ENCODE measurements at places on chromosomes 6 and 20.

DNA sequence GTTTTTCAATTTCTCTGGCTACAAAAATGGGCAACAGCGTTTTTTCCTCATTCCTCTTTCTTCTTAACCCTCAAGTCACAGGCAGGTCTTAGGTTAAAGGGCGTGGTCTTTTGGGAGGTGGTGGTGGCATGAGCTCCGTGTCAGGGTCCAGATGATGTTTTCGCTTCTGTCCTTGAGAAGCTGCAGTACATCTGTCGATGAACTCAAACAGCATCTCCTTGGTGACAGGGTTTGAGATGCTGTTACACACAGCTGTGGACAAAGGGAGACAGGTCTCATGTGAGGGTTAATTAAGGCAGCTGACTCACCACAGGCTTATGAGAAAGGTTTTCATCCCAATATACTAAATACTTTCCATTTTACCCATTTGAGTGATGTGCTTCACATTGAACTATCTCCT, 350.8 kb downstream of the RNGTT start:
- DNase-seq = no peak

DNA sequence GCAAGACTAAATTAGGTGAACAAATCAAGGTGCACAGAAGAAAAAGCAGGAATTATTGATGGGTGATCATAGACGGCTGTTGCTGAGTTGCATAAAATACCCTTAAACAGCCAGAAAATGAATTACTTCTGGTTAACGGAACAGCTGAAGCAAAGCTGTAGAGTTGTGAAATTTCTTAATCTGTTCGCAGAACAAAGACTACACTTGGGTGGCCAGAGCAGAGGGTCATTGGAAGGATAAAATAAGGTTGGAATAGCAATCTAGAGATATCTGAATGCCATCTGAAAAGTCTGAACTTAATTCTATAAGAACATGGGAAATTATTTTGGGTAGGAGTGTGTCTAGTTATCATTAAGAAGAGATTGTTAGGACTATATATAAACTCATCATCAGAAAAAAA, 339.1 kb upstream of the RSPO3 start:
- no peak for DNase-seq

- DNase-seq = no peak
Observed at GRCh38 chr20:11702721-11703518, 214.8 kb upstream of the BTBD3 start.

GRCh38 chr20:46458866-46459750, 52.7 kb upstream of the ELMO2 start:
- DNase-seq = no peak

- no peak for DNase-seq
Observed at GRCh38 chr6:165644586-165645266, 18.3 kb downstream of the PDE10A start.

- DNase-seq = no peak
Observed at GRCh38 chr20:39080326-39080725, 118.2 kb downstream of the DHX35 start.

- no peak for DNase-seq
Observed at GRCh38 chr20:13922241-13922640, 68.2 kb downstream of the SEL1L2 start.

- no peak for DNase-seq
Observed at GRCh38 chr6:9761220-9761619, 653.7 kb downstream of the TFAP2A start.

GRCh38 chr6:13194852-13195251, 133.5 kb downstream of the TBC1D7 start:
- DNase-seq = no peak

- no peak for DNase-seq
Observed at GRCh38 chr6:36243562-36244212, 26.2 kb upstream of the PNPLA1 start.

- no peak for DNase-seq
Observed at GRCh38 chr6:138988469-138988834, 399 bp upstream of the REPS1 start.

- no peak for DNase-seq
Observed at GRCh38 chr20:44057698-44058675, 129.0 kb downstream of the JPH2 start.

DNA sequence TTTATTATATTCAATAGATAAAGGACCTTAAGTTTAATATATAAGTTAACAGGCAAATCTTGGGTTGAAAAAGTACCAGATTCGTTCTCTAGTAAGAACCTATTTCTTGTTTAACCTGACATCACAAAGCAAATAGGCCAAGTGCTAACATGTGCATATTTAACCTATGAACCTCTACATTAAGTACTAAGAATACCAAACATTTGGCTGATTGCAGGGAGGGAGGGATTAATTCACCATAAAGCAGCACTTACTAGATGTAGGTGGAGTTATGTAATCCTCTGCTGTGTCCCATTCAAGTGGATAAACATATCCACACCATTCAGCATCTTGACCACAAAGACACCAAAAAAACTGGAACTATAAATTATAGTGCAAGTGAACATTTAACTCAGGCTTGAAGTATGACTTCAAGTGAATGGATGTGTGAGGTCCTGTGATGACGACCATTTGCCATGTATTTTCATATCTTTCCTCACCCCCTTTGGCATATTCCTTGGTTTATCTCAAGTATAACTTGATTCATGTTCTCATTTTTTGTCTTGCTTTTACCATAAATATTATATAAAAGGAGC, 10.2 kb downstream of the STX11 start:
- no peak for DNase-seq

DNA sequence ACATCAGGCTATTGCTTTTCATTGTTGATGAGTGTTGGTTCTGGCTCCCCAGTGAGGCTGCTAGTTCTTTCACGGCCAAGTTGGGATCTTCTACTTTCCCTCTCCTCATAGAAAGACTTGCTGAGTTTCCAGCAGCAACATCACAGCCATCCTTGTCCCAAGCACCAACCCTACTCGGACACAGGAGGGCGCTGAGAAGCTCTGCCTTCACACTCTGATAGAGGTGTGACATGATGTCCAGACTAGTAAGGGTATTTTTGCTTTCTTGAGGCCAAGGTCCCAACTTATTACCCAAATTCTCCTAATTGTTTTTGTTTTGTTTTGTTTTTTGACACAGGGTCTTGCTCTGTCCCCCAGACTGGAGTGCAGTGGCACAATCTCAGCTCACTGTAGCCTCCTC, 3.0 kb upstream of the GCM1 start:
- DNase-seq = no peak

- no peak for DNase-seq
Observed at GRCh38 chr6:131414956-131415355, 158.1 kb upstream of the ARG1 start.

GRCh38 chr20:33423141-33423834, 20.3 kb downstream of the SNTA1 start:
- DNase-seq = no peak

GRCh38 chr6:155171109-155171746, 92.6 kb upstream of the CLDN20 start:
- DNase-seq = peak; percentile 22

- no peak for DNase-seq
Observed at GRCh38 chr6:27260369-27260768, 12.9 kb downstream of the PRSS16 start.

GRCh38 chr20:40900666-40901215, 127.9 kb upstream of the TOP1 start:
- DNase-seq = no peak

- DNase-seq = no peak
Observed at GRCh38 chr20:43669332-43669731, 2.4 kb downstream of the MYBL2 start.

- no peak for DNase-seq
Observed at GRCh38 chr20:16710781-16711180, 19.0 kb upstream of the SNRPB2 start.

DNA sequence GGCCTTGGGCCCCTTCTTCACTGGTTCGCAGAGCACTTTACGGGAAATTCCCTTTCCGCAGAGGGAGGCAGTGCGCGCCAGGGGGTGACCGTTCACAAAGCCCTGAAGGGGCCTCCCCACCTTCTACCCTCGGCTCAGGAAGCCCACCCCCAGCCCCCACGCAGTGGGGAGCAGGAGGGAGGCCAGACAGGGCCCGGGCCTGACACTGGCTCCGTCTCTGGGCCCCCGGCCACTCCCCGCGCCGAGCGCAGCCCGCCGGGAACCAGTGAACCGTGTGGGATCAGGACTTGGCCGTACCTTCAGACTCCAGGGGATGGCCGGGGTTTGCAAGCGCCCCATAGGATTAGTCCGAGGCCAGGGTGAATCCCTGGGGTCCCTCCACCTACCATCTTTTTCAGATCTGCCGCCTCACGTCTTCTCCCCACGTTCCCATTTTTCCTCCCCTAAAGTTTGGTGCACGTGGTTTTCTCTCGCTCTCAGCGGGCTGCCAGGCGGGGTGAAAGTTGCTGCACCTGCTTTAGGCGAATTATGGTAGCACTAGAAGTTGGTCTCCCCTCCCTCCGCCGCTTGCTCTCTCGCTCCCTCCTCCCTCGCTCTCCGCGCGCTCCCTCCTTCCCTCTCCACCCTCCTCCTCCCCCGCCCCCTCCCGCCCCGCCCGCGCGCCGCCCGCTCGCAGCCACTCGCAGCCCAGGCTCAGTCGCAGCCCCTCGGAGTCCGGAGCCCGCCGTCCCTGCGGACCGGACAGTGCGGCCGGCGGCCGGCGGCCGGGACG, at the start of gene FOXP4:
Gene FOXP4 (plus strand): TSS at position 679 of the 772 bp plus-strand sequence. CDS start 19,380 bp downstream, outside the sequence.
- DNase-seq = peak; percentile 70

DNA sequence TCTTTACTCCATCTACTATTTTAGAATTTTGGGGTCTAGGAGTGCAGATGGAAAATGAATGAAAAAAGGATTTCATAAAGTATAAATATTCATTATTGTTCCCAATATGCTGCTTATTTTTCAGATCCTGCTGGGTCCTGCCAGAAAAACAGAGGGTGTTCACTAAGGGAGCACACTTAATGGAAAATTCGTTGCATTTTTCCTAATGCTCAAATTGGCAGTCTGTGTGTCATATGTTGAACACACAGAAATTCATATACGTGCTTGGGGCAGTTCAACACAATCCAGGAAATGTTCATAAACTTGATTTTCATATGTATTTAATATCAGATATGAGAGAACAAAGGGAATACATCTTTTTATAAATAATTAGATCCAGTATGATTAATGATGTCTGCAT, 1019.4 kb downstream of the EPHA7 start:
- no peak for DNase-seq

DNA sequence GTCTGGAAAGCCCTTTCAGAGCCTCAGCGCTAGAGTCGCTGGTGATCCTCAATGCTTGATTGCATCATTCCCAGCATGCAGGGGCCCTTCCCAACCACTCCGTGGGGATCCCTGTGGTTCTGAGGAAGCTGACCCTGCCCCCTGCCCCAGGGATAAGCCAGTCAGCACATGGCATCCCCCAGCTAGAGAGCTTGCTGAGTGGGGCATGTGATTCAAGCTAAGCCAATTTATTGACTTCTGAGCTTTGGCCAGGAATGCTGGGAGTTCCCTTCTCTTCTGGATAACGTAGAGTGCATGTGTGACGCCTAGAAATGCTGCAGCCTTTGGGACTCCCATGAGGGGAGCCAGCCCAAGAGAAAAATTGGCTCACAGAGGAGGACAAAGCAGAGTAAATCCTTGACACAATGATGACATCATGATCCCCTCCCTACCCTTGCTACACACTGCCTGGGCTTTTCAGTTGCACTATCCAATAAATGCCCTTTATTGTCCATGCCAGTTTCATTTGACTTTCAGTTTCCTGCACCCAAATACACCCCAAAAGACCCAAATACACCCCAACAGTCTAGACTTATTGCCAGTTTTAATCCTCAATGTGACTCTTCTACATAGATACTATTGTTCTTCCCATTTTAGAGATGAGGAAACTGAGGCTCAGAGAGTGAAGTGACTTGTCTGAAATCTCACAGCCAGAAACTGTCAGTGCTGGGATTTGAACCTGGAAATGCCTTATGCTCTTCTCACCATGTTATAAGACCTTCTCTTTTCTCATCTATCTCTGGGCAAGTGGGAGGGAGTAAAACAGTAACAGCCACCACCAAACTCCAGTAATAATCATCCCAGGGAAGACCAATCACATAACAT, 34.3 kb downstream of the KCNB1 start:
- DNase-seq = no peak

DNA sequence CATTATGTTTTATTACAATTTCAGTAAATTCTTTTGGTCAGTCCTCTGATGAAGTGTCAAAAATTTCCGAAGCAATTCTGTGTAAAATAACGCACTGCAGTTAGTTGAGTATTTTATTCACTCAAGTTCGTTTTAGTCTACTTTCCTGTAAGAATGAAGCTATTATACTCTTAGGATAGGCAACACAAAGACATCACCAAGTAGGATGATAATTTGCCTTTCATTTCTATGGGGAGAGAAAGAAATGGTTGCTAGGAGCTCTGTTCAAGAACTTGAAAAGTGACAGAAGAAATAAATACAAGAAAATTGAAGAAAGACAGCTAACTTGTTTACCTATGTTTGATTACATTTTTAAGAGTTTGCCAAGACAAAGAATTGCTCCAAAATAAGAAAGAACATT, 290.4 kb downstream of the EYS start:
- DNase-seq = no peak

- DNase-seq = no peak
Observed at GRCh38 chr6:78618970-78619369, 248.4 kb upstream of the IRAK1BP1 start.

DNA sequence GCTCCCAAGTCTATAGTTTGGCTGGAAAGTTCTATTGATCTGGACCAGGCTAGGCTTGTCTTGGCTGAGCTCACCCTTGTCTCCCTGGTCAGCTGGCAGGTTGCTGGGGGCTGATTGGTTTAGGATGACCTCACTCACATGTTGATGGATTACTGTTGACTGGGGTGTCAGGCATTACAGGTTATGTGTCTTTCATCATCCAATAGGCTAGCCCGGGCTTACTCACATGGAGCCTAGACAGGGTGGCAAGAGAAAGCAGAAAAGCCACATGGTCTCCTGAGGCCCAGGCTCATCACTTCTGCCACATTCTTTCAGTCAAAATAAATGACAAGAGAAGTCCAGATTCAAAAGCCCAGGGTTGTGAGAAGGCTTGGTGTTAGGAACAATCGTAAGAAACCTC, 103.5 kb downstream of the BFSP1 start:
- DNase-seq = no peak

DNA sequence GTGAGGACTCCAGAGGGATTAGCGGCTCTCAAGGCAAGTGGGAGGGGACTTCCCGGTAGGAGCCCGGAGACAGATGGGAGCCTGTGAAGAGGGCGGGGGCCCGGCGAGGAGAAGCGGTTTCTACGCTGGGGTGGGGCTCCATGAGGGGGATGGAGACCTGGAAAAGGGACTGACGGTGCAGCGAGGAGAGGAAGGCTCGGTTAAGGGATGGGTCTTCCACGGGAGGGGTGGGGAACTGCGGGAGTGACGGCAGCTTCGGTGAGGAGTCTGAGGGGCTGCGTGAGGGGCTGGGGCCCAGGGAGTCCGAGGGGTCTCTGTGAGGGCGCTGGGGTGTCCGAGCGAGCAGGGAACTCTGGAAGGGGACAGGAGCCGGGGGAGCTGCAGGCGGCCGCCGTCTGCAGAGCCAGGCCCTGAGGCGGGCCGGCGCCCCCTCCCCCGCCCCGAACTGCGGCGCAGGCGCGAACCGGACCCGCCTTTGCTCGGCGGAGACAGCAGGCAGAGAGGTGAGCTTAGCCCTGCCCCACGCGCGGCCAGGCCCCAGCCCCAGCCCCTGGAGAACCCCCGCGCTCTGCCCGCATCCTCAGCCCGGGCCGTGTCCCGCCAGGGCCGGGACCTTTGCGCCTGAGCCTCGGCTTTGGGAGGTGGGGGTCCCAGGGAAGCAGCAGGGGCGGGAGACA, at the start of gene NRSN2:
Gene NRSN2 (plus strand): TSS at position 472 of the 677 bp plus-strand sequence. CDS start 2,533 bp downstream, outside the sequence.
- no peak for DNase-seq
